Activated CD4-positive, alpha-beta T cell treated with anti-CD3 and anti-CD28 coated beads for 36 hours (primary cell): ENCODE measurements at places on chromosomes 2 and 18. TPM values are rescaled to one million over a fixed set of nuclear protein-coding genes. Genes with fewer than 3 reads are reported as not detected.

- peaks cover 3% of the 10 kb centered on the region for H3K27me3 ChIP-seq
- no peak overlapping the region for H3K4me3 ChIP-seq
- H3K36me3 ChIP-seq, result no peaks in the 10 kb centered on the region
- no peak overlapping the region for H3K27ac ChIP-seq
- no peak for DNase-seq
Measured at GRCh38 chr2:19111354-19111753, 247.1 kb downstream of the OSR1 start.

DNA sequence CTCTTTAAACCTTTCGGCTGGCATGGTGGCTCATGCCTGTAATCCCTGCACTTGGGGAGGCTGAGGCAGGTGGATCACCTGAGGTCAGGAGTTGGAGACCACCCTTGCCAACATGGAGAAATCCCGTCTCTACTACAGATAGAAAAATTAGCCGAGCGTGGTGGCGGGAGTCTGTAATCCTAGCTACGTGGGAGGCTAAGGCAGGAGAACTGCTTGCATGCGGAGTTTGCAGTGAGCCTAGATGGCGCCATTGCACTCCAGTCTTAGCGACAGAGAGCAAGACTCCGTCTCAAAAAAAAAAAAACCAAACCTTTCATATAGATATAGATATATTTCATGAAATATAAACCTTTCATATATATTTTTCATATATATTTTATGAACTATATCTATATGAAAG is 864.7 kb downstream of the TRIB2 start:
- H3K4me3 ChIP-seq, result no peak overlapping the region
- H3K27ac ChIP-seq, result no peak overlapping the region
- no peaks in the 10 kb centered on the region for H3K4me1 ChIP-seq
- peak; percentile 13 for DNase-seq
- H3K27me3 ChIP-seq, result no peaks in the 10 kb centered on the region
- H3K36me3 ChIP-seq, result no peaks in the 10 kb centered on the region

LONRF2 gene
- 0.04 TPM for total RNA-seq

GGCX gene
- total RNA-seq, result 20.1 TPM

SATB2 gene
- 0.07 TPM for total RNA-seq

B3GNT7 gene
- total RNA-seq, result not detected

DNA sequence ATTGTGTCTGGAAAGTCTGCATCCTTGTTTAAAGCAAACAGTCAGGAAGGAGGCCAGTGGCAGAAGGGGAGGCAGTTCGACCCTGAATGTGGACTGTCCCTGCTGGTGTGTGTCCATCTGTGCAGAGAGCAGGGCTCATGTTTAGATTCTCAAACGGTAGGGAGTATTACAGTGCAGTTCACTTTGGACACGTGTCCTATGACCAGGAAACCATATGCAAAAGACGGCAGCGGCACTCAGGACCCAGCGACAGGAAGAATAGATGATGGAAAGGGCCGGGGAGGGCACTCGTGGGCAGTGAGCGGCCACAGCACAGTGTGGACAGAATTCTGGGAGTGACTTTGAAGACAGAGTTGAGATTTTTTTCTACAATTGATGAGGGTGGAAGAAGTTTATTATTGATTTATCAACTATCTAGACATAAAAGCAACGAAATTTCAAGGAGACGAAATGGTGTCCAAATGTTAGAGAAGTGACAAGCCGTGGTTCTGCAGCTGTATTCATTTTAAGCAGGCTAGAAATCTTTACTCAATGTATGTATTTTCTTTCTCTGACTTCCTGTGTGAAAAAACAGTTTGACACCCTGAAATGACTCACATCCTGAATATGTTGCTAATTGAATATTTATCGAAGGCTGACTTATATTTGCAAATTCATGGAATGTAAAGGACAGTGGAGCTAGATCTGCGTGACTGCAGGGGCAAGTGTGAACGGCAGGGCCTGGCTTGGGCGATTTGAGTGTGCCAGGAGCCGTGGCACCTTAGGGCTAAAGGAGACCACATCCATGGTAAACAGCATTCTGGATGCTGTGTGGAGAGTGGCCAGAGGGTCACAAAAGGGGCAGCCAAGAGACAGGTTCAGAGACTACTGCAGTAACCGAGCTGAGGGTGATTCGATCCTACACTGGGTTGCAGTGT is 214.2 kb downstream of the PTGR3 start:
- DNase-seq, result peak; percentile 38
- H3K27me3 ChIP-seq, result no peaks in the 10 kb centered on the region
- peaks cover 45% of the 10 kb centered on the region for H3K4me1 ChIP-seq
- peaks cover 6% of the 10 kb centered on the region for H3K36me3 ChIP-seq

TLX2 gene
- total RNA-seq, result 0.21 TPM

DNA sequence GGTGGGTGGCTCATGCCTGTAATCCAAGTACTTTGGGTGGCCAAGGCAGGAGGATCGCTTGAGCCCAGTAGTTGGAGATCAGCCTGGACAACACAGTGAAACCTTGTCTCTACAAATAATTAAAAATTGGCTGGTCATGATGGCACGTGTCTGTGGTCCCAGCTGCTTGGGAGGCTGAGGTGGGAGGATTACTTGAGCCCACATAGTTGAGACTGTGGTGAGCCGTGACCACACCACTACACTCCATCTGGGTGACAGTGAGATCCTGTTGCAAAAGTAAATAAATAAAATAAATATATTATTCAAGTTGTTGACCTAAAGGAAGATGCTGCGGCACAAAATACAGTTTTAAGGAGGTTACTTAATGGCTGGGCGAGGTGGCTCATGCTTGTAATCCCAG is 72.7 kb downstream of the LAMA3 start:
- H3K4me1 ChIP-seq, result no peaks in the 10 kb centered on the region
- no peak for DNase-seq
- H3K27ac ChIP-seq, result no peak overlapping the region

DNA sequence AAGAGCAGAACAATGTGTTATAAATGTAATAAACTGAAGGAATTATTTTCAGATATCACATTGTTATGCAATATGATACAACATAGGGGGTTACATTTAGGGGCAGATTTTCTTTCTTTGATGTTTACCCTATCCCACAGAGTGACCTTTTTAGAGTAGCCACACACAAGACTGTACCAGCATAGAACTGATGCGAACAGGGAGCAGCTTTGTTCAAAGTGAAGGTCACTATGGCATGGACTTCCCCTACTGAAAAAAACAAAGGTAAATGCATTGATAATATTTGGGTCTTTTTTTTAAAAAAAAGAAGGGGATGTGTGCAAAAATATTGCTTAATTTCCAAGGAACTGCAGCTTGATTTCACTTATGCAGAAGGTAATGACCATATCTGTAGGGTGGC is 1354.9 kb downstream of the SUCLG1 start:
- H3K36me3 ChIP-seq, result no peaks in the 10 kb centered on the region
- H3K27ac ChIP-seq, result no peak overlapping the region
- no peaks in the 10 kb centered on the region for H3K27me3 ChIP-seq
- no peak for DNase-seq
- no peak overlapping the region for H3K4me3 ChIP-seq

FASTKD2 gene
- total RNA-seq, result 33.9 TPM

- no peaks in the 10 kb centered on the region for H3K27me3 ChIP-seq
- no peaks in the 10 kb centered on the region for H3K36me3 ChIP-seq
- H3K27ac ChIP-seq, result no peak overlapping the region
- H3K4me3 ChIP-seq, result no peak overlapping the region
- DNase-seq, result no peak
- H3K4me1 ChIP-seq, result peaks cover 3% of the 10 kb centered on the region
Measured at GRCh38 chr2:44649381-44649780, 287.6 kb downstream of the CAMKMT start.

DSC2 gene
- total RNA-seq, result not detected

- no peaks in the 10 kb centered on the region for H3K4me1 ChIP-seq
- peaks cover 10% of the 10 kb centered on the region for H3K27me3 ChIP-seq
- no peak for DNase-seq
- H3K4me3 ChIP-seq, result no peak overlapping the region
- H3K36me3 ChIP-seq, result no peaks in the 10 kb centered on the region
Measured at GRCh38 chr18:59426855-59427254, 67.8 kb upstream of the LMAN1 start.

DNA sequence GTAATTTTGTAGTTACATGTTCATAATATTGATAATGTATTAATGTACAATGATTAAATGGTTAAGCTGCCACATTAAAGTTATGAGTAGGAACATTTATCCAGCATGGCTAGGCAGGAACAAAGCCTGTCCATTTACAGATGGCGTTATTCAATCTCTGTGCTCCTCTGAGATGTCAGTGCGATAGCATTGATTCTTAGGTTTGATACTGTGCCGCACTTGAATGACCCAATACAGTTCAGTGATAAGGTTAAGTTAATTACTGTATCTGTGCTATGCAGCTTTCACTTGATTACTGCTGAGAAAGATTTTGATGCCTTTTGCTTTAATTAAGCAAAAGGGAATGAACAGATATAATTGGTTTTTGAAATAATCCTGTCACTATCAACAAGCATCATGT is 111.8 kb downstream of the ZNF407 start:
- H3K4me1 ChIP-seq, result no peaks in the 10 kb centered on the region
- H3K4me3 ChIP-seq, result no peak overlapping the region
- no peak overlapping the region for H3K27ac ChIP-seq
- DNase-seq, result no peak
- no peaks in the 10 kb centered on the region for H3K27me3 ChIP-seq
- peaks cover 5% of the 10 kb centered on the region for H3K36me3 ChIP-seq

DNA sequence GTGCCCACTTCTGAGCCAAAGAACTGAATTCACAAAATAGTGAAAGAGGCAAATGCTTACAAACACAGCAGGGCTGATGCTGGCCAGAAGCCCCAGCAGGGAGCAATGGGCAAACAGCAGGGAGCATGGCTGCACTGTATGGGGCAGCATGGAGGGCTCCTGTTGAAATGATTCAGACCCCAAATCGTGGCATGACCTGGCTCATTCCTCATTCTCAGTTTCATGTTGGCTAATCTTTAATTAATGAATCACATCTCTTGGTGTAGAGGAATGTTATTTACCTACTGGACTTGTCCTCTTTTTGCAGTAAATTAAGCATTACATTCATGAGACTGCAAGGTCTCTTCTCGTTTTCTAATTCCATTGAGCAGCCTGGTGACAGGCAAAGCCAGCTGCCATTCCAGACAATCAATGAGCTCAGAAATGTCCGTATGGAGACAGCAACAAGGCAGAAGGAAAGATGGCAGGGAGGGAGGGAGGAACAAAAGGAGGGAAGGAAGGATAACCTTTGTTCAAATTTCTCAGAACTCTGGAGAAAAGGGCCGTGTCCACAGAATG is 84.9 kb upstream of the ST8SIA3 start:
- no peak for DNase-seq
- peaks cover 3% of the 10 kb centered on the region for H3K27me3 ChIP-seq
- no peak overlapping the region for H3K4me3 ChIP-seq
- H3K4me1 ChIP-seq, result no peaks in the 10 kb centered on the region
- no peak overlapping the region for H3K27ac ChIP-seq
- no peaks in the 10 kb centered on the region for H3K36me3 ChIP-seq

DNA sequence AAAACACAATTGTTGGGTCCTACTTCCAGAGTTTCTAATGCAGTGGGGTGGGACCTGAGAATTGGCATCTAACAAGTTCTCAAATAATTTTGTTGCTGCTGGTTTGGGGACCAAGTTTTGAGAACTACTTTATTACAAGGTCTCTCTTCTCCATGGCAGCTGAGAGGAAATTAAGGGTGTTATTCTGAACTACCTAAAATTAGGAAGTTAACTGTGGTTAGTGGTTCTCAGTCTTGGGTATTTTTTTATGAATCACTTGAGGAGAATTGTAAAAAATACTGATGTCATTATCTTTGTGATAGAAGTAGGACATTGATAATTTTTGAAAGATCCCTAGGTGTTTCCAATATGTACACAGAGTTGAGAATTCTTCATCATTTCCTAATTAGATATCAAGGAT is 210.2 kb downstream of the MC4R start:
- no peak overlapping the region for H3K4me3 ChIP-seq
- DNase-seq, result no peak
- no peaks in the 10 kb centered on the region for H3K36me3 ChIP-seq
- H3K4me1 ChIP-seq, result no peaks in the 10 kb centered on the region

RTN4 gene
- total RNA-seq, result 70.3 TPM

IRS1 gene
- total RNA-seq, result 2.6 TPM

- H3K4me1 ChIP-seq, result no peaks in the 10 kb centered on the region
- H3K36me3 ChIP-seq, result peaks cover 65% of the 10 kb centered on the region
- no peak for DNase-seq
- H3K27ac ChIP-seq, result no peak overlapping the region
Measured at GRCh38 chr2:112085375-112085730, 30.3 kb downstream of the TMEM87B start.

GRCh38 chr18:13993730-13994129 is 78.4 kb upstream of the MC2R start:
- H3K36me3 ChIP-seq, result no peaks in the 10 kb centered on the region
- H3K4me1 ChIP-seq, result no peaks in the 10 kb centered on the region
- no peak overlapping the region for H3K27ac ChIP-seq
- no peaks in the 10 kb centered on the region for H3K27me3 ChIP-seq
- DNase-seq, result no peak
- H3K4me3 ChIP-seq, result no peak overlapping the region

HNMT gene
- not detected for total RNA-seq

GRCh38 chr2:44941551-44942234 is at the start of gene SIX3:
TSS of gene SIX3 (plus strand) at chr2:44941702. CDS start at chr2:44942105, 403 bp downstream.
- H3K27me3 ChIP-seq, result peaks cover 76% of the 10 kb centered on the region
- DNase-seq, result peak; percentile 74
- no peaks in the 10 kb centered on the region for H3K36me3 ChIP-seq
- H3K4me3 ChIP-seq, result peak within 1 kb of the TSS; percentile 70

PARD6G gene
- not detected for total RNA-seq

TXNDC2 gene
- not detected for total RNA-seq

- H3K27me3 ChIP-seq, result peaks cover 2% of the 10 kb centered on the region
- no peak for DNase-seq
- H3K4me3 ChIP-seq, result no peak overlapping the region
- no peaks in the 10 kb centered on the region for H3K4me1 ChIP-seq
Measured at GRCh38 chr2:215218587-215219577, 80.5 kb upstream of the ABCA12 start.

DNA sequence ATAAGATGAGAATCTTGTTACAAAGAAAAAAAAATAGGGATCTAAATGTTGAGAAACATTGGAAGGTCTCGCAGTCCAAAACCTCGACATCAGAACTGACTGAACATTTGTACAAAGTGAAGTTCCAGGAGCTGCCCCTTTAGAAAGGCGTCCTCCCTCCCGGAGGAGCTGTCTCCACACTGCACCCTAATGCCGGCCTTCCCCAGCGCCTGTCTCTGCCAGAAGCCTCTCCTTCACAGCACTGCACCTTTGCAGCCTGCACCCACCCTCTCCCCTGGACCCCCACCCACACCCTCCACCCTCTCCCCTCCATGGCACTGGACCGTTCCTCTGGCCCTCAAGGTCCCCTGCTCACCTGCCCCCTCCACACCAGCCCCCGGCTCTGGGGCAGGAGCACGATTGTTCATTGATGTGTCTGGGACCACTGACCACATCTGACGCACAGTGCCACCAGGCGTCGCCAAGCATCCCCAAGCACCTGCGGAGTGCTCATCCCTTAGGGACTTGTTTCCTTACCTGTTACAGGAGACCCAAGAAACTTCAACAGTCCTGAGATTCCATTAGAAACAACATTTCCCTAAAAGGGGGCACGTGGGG is 90.3 kb upstream of the SNTG2 start:
- H3K36me3 ChIP-seq, result no peaks in the 10 kb centered on the region
- no peak for DNase-seq
- H3K4me1 ChIP-seq, result peaks cover 4% of the 10 kb centered on the region
- no peaks in the 10 kb centered on the region for H3K27me3 ChIP-seq
- H3K27ac ChIP-seq, result no peak overlapping the region
- H3K4me3 ChIP-seq, result no peak overlapping the region

GRCh38 chr2:119586085-119586484 is 41.8 kb downstream of the CFAP221 start:
- H3K4me1 ChIP-seq, result no peaks in the 10 kb centered on the region
- H3K27me3 ChIP-seq, result peaks cover 5% of the 10 kb centered on the region
- H3K27ac ChIP-seq, result no peak overlapping the region
- H3K4me3 ChIP-seq, result no peak overlapping the region
- no peak for DNase-seq

GRCh38 chr2:9207641-9208311 is 1.2 kb downstream of the ASAP2 start:
- H3K27ac ChIP-seq, result no peak overlapping the region
- H3K36me3 ChIP-seq, result no peaks in the 10 kb centered on the region
- peaks cover 11% of the 10 kb centered on the region for H3K4me1 ChIP-seq
- peaks cover 48% of the 10 kb centered on the region for H3K27me3 ChIP-seq
